Smooth muscle cell of the umbilical artery (primary cell): ENCODE measurements at places on chromosomes 16 and 17. TPM values are rescaled to one million over a fixed set of nuclear protein-coding genes. Genes with fewer than 3 reads are reported as not detected.

SMIM5 gene
- not detected in 2 replicates for total RNA-seq

PRAC1 gene
- not detected in 2 replicates for total RNA-seq

NDE1 gene
- total RNA-seq, result 19.9 and 40.3 TPM in 2 replicates

RNF112 gene
- total RNA-seq, result 2.1 and 3.8 TPM in 2 replicates

KRTAP4-3 gene
- total RNA-seq, result not detected in 2 replicates
